ENCODE measurements at places on chromosomes 12 and 14.

GRCh38 chr12:74963304-74963703 lies 246.3 kb downstream of the KCNC2 start:
- DNase-seq: no peak

- no peak for DNase-seq
Observed at GRCh38 chr14:102902086-102902485, 20.4 kb upstream of the AMN start.

- no peak for DNase-seq
Observed at GRCh38 chr14:21215879-21216251, 53.4 kb downstream of the HNRNPC start.

DNA sequence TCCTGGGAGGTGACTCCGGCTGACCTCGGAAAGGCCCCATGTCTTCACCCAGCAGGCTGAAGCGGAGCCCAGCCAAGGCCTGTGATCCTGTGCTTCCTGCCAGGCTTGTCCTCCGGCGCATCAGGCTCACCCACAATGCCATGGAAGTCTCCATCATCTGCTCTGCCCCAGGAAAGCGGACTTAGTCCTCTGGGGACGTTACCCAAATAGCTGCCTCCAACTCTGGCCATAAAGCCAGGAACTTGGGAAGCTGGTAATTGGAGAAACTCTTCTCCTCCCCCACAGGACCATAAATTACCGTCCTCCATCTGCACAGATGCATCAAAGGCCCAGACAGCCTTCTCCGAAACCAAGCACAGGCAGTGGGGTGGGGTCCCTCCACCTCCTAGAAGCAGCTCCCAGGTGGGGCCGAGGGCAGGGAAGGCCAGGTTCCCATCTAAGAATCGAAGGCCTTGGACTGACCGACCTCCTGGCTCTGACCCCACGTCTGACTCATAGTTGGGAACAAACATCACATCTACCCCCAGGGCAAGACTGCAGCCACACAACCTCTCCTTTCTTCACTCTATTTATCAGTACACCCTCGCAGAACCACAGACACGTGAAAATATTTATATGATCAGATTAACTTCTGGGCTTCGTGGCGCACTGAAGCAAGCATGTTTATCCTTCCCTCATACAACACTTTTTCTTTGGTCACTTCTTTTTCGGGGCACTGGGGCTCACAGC lies 56.4 kb downstream of the PITPNM2 start:
- DNase-seq: peak; percentile 37

DNA sequence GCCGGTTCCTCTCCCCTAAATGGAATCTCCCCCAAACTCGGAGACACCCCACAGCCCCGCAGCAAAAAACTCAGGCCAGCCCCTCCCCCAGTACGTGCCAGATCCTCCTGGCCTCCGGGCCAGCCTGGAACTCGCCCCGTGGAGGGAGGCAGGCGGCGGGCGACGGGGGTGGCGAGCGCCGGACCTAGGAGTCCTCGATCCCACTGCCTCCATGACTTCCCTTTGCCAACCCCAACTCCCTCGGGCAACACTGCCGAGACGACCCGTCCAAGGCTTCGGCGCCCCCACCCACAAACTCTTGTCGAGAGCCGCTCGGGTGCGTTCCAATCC lies 400 bp downstream of the ADCY6 start:
- DNase-seq: no peak

- no peak for DNase-seq
Observed at GRCh38 chr12:95703986-95704385, 86.6 kb downstream of the NTN4 start.

DNA sequence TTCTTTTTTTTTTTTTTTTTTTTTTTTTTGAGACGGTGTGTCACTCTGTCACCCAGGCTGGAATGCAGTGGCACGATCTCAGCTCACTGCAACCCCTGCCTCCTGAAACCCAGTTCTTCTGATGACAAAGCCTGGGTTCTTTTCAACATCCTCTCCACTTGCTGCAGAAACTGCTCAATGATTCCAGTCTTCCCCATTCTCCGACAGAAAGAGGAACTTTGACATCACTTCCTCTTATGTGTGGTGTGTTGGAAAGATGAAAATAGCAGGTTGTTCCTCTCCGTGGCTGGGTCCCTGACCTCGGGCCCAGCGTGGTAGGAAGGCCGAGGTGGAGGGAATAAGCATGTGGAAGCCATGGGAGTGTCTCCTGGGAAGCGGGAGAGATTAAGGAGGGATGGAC lies 198.4 kb downstream of the PHETA1 start:
- DNase-seq: no peak

DNA sequence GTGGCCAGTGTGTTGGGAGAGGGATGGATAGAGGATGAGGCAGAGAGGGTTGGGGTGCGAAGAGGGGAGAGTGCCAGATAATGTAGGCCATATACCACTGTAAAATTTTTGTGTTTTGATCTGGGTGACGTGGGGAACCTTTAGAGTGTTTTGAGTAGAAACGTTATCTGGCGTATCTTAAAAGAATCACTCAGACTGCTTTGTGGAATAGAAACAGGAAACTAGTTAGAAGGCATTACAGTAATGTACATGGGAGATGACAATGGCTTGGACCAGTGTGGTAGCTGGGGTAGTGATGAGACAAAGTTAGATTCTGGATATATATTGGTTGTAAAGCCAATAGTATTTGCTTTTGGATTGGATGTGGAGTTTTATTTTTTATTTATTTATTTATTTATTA lies 20.6 kb downstream of the ATF1 start:
- DNase-seq: no peak

DNA sequence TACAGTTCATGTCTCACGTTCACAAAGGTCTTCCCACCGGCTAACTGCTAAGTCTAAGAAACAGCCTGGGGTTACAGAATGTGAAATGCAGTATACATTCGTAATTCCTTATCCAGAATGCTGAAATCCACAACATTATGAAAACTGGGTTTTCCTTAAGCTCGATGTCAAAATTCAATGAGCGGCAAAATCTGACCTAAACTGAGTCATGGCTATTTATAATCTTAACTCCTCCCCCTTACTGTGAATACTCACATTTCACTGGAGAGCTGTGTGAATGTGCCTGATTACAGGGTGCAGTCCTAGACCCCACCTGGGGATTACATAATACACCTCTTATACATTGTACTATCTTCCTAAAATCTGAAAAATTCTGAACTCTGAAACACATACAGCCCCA lies 35.3 kb downstream of the STX2 start:
- DNase-seq: no peak

DNA sequence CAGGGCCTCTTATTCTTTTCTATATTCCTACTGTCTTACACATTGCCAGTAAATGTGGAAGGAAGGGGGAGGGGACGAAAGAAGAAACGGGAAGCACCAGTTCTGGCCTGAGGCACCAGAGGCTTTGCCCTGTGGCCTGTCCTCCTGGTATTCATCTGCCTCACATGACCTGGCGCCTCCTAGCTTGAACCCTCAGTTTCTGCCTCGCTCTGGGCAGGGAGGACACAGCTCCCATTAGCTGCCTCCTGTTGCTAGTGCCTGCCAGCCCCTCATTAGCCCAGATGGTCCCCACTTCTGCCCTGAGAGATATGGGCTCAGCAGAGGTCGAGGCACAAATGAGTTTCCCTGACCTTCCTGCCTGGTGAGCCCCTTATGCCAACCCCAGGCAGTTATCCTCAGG lies 3.0 kb upstream of the PLEKHG6 start:
- no peak for DNase-seq

DNA sequence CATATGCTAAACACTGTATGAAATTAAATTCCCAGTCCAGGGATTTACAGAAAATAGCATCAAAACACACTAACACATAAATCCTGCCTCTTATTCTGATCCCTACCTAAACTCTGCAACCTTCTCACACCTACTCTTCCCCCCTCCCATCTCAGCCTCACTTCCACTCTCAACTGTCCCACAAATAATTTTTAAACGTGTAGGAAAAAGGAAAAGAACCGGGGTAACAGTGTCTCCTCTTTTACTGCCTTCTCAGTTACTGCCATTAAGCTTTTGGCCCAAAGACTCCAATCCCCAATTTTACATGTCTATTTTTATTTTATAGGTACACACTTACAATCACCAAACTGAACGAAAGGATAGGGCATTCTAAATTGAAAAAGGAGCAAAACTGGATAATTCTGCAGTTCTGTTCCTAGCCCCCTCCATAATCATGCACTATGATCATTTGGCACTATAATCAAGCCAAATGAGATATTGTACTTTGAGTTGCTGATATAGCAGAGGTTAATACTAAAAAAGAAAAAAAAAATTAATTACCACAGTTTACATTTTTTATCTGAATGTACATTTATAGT lies 2.9 kb downstream of the DUSP16 start:
- no peak for DNase-seq

GRCh38 chr12:12726555-12727093 lies 9.5 kb downstream of the CDKN1B start:
- no peak for DNase-seq

DNA sequence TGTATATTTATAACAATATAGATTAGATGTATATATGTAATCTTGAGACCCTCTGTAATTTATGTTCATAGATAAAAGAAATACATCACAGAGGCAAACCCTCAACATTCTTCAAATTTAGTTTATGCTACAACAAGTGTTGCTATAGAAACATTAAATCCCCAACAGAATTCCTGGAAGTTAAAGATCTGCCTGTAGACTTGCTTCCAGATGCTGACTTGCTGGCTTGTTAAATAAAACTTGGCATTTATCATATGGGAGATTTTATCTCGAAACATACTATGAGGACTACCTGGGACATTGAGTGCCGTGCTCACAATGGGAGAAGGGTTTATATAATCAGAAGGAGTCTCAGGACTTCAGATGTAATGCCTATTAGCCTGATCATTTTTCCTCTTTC lies 136.3 kb upstream of the PLXNC1 start:
- peak; percentile 19 for DNase-seq

GRCh38 chr14:102497998-102498677 lies 11.4 kb downstream of the ANKRD9 start:
- DNase-seq: no peak

DNA sequence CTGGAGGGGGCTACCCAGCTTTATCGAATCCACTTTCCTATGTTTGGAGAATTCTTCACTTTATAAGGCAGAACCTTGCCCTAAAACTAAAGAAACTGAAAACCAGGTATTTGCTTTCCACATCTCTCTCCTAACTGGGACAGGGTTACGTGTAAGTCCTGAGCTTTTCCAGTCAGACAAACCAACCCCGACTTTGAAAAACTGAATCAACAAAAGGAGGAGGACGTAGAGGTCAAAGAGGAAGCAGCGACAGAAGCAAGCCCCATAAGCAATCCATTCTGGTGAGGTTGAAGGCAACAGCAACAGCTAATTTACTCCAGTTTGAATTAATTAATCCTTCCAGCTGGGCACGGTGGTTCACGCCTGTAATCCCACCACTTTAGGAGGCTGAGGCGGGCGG lies 47.2 kb downstream of the LRP6 start:
- no peak for DNase-seq

GRCh38 chr12:100715976-100716944 lies 78.3 kb upstream of the ANO4 start:
- DNase-seq: no peak

GRCh38 chr12:120439646-120440247 lies 1.8 kb downstream of the COX6A1 start:
- DNase-seq: no peak

GRCh38 chr14:72751276-72752033 lies 142.4 kb downstream of the DPF3 start:
- no peak for DNase-seq

GRCh38 chr14:68266998-68267397 lies 447.4 kb downstream of the RAD51B start:
- no peak for DNase-seq

DNA sequence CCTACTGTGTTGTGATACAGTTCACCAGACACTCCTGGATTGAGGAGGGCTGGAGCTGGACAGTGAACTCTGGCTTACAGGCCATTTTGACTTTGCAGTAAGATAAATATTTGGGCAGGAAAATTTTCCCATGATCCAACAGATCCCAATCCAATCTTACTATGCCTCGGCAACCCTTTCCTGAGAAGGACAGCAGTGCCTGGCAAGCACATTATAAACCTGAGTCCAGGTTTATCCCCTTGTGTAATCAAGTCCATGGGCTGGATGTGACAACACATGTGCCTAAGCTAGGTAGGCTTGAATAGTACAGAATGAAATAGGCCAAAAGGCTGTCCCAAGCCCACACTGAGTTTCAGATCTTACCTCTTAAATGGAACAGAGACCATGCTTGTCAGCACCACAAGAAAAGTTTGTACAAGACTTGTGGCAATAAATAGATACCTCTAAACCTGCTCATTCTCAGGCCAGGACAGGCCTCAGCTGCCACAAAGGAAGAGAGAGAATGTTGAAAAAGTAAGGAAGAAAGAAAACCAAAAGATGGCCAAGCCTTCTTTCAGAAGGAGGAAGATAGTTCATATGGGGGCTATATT lies 34.9 kb downstream of the CREBL2 start:
- no peak for DNase-seq

GRCh38 chr12:56590237-56590830 lies 39.8 kb downstream of the BAZ2A start:
- no peak for DNase-seq

DNA sequence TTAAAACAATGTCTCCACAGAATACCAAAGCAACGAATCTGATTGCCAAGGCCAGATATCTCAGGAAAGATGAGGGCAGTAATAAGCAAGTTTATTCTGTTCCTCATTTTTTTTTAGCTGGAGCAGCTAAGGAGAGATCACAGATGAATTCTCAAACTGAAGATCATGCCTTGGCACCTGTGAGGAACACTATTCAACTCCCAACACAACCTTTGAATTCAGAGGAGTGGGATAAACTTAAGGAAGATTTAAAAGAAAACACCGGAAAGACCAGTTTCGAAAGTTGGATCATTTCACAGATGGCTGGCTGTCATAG lies 994 bp downstream of the PRORP start:
- DNase-seq: no peak

GRCh38 chr14:73375861-73376260 lies 82.5 kb downstream of the NUMB start:
- no peak for DNase-seq

- no peak for DNase-seq
Observed at GRCh38 chr14:75299059-75299458, 20.4 kb downstream of the FOS start.
